ENCODE measurements at places on chromosomes 7 and 10.
A peak's percentile ranks its signal among the peaks of the same experiment; 100 is the strongest.

- DNase-seq, result no peak
These were observed 435.6 kb upstream of the FOXK1 start for GRCh38 chr7:4246536-4246935.

DNA sequence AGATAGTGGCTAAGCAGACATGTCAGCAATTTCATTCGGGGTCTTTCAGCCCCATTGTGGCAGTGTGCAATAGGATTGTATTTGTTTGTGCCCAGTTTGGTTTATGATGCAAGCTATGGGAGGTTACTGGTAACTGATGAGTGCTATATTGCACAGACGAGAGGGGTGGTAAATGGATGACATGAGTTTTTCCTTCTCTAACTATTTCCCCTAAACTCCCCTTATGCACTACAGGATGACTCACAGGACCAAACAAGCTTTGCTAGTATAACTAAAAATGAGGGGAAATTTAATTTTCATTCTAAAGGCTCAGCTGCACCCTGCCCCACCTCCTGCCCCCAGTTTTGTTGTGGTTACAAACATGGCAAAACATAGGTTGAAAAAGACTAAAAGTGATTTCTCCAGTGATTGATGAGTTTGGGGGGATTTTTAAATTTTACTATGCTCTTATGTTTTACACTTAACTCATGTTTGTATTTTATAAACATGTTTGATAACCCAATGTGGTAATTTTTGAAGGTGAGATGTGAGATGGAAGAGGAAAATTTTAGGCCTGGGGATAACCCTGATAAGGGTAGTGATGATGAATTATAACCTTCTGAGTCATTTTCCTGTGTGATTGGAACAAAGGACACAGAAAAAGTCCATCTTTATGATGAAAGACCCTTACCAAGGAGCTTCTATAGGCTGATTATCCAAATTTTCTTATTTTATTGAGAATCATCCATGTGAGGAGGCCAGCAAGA is 60.8 kb upstream of the NAMPT start:
- DNase-seq, result no peak

DNA sequence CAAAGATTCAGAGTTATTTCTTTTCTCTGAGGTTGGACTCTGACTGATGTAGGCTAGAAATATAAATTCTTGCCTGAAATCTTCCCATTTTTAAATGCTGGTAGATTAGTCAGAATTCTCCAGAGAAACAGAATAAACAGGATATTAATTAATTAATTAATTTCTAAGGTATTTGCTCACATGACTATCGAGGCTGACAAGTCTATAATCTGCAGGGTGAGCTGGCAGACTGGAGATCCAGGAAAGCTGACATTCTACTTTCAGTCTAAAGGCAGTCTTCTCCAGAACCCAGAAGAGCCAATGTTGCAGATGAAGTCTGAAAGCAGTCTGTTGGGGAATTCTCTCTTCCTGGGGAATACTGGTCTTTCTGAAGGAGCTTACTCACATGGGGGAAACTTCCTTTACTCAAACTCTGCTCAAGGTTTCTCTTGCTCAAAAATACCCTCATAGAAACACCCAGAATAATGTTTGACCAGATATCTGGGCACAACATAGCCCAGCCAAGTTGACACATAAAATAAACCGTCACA is 189.7 kb downstream of the KIF20B start:
- no peak for DNase-seq

- no peak for DNase-seq
These were observed 49.6 kb upstream of the FZD8 start for GRCh38 chr10:35691522-35692236.

GRCh38 chr10:130809761-130810515 is 501.6 kb downstream of the TCERG1L start:
- DNase-seq, result no peak

- DNase-seq, result peak; percentile 94
These were observed at the start of gene CYTH3 for GRCh38 chr7:6272481-6273323. Gene CYTH3, minus strand, starts transcription at chr7:6272624. Its CDS starts 117 bp downstream, at chr7:6272507.

GRCh38 chr7:7795630-7796121 is 77.3 kb upstream of the RPA3 start:
- DNase-seq, result no peak
